ENCODE measurements at places on chromosomes 13 and 19.

DNA sequence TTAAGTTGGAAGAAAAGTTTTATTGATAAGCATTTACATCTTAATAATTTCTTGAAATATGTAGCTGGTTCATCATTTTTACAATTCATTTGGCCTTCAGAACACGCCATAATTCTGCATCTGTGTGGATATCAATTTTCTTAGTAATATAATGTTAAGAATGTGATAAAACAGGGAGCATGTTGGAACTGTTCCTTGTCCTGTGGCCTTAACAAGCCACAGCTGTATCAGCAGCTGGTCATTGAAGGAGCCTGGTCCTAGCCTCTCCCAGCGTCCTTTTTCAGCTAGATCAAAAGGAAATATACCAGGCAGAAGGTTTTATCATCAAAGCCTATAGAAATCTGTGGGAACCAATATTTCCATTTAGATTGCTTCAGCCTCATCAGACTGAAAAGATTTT is 421.8 kb downstream of the SPRY2 start:
- no peak for DNase-seq

DNA sequence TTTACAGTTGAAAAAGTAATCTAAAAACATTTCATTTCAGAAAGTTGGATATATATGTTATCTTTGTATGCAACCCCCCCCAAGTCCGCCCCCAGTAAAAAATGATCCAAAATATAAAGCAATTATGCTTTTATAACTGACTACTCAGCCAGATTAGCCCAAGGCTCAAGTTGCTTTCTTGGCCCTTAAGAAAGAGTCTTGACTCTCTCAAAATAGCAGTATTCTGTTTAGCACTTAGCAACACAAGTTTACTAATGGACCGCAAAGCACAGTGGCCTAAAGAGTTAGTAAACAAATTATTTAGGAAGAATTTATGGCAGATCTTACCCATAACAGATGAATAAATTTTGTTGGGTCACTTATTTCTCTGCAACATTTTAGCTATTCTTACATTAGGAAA is 86.9 kb downstream of the ELF1 start:
- DNase-seq: no peak

- no peak for DNase-seq
Observed at GRCh38 chr13:18947376-18947977, 234.1 kb downstream of the TUBA3C start.

DNA sequence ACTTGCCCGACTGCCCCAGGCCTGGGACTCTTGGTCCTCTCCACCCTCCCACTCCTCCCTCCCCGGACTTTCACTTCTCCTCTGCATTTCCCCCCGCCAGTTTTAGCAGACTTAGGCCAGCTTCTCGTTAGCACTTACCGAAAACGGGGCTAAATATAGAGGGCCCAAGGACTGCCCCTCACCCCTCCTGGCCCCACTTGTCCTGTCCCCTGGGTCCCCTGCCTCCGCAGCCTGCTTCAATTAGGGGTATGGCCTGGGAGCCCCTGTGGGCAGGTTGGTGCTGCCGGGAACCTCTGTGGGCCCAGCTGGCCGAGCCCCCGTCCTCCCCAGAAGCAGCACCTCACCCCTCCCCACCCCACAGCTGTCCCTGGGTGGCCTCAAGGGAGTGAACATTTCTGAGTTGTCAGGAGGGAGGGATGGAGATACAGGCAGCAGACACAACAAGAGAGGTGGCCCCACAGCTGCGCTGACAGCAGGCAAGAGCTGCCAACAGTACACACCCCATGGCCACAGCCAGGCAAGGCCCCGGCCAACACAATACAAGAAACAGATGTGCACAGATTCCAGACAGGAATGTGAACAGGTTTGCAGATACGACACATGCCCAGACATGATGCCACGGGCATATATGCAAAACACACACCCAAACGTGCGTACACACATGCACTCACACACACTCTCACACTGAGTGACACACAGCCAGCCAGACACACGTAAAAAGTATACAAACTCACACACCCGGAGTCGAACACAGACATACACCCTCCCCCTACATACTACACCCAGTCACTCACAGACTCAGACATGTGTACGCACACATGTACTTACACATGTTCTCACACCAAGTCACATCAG is 2.6 kb downstream of the POU2F2 start:
- DNase-seq: no peak

- DNase-seq: no peak
Observed at GRCh38 chr13:85508683-85509329, 290.4 kb downstream of the SLITRK6 start.

GRCh38 chr19:13162724-13163608 is 12.8 kb downstream of the IER2 start:
- DNase-seq: peak; percentile 97

GRCh38 chr19:49475995-49476880 is 2.2 kb downstream of the FLT3LG start:
- DNase-seq: no peak

- no peak for DNase-seq
Observed at GRCh38 chr19:18780631-18781030, 10.5 kb downstream of the COMP start.

GRCh38 chr13:105083992-105084391 is 1451.5 kb downstream of the EFNB2 start:
- DNase-seq: no peak

DNA sequence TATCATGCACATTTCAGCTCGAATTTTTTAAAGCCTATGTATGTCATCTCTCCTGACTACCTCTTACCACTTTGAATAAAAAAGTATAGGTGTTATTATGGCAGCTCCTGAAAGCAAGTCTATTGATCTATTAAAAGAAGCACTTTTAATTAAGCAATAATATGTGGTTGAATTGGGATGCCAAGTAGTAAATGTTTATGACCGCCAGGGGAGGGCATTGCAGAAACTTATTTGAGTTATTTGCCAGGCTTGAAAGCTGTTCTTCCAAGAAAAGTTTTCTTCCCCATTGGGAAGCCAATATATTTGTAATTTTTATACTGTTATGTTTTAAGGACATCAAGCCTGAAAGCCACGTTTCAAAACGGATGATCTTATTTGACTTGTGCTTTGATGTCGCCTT is 88.1 kb upstream of the SOX21 start:
- no peak for DNase-seq

DNA sequence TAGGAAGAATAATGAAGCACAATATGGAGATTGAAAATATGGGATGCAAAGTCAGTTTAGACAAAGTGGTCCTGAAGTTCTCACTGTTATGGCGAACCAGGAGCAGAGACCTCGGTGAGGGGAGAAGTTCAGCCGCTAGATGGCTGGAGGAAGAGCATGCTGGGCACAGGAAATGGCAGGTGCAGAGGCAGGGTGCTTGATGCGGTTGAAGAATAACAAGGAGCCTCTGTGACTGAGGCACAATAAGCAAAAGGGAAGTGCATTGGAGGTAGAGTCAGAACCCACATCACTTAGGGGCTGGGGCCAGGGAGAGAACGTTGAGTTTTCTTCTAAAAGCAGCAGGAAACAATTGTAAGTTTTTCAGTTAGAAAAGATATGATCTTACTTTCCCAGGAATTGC is 1725.2 kb downstream of the EFNB2 start:
- no peak for DNase-seq

GRCh38 chr13:45678282-45678681 is 23.8 kb upstream of the CBY2 start:
- no peak for DNase-seq

DNA sequence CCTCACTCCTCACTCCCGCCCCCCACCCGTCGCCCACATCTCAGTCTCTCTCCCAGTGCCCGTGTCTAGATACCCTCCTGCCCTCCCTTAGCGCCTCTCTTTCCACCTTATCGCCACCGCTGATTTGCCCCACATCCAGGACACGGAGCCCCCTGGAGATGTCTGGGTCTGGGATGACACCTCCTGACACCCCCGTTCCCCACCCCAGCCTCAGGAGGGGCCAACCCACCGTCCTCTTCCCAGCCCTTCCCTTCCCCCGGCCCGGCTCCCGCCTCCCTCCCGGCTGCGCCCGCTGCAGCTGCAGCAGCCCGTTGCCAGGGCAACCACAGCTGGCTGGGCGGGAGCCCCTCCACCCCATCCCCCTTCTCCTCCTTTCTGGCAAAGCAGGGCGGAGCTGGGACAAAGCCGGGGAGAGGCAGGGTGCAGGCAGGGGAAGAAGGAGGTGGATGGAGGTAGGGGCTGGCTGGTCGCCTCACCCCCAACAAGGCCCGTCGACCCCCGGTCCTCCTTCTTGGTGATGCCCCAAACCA is 13.5 kb downstream of the DPF1 start:
- peak; percentile 16 for DNase-seq

- peak; percentile 29 for DNase-seq
Observed at GRCh38 chr13:52070929-52071523, 46.5 kb downstream of the UTP14C start.

GRCh38 chr19:47863514-47863936 is 4.5 kb downstream of the TPRX2 start:
- peak; percentile 49 for DNase-seq

- DNase-seq: no peak
Observed at GRCh38 chr13:101811284-101811839, 358.9 kb downstream of the ITGBL1 start.

GRCh38 chr19:33405254-33405552 is 31.7 kb downstream of the CEBPG start:
- no peak for DNase-seq

GRCh38 chr19:41546386-41546789 is 29.6 kb upstream of the CEACAM21 start:
- DNase-seq: no peak

GRCh38 chr13:64866331-64866730 is 2363.8 kb downstream of the PCDH9 start:
- no peak for DNase-seq

GRCh38 chr19:53772943-53773342 is 51.2 kb downstream of the NLRP12 start:
- DNase-seq: peak; percentile 50

GRCh38 chr19:24054044-24054935 is 32.7 kb upstream of the ZNF254 start:
- DNase-seq: peak; percentile 61

DNA sequence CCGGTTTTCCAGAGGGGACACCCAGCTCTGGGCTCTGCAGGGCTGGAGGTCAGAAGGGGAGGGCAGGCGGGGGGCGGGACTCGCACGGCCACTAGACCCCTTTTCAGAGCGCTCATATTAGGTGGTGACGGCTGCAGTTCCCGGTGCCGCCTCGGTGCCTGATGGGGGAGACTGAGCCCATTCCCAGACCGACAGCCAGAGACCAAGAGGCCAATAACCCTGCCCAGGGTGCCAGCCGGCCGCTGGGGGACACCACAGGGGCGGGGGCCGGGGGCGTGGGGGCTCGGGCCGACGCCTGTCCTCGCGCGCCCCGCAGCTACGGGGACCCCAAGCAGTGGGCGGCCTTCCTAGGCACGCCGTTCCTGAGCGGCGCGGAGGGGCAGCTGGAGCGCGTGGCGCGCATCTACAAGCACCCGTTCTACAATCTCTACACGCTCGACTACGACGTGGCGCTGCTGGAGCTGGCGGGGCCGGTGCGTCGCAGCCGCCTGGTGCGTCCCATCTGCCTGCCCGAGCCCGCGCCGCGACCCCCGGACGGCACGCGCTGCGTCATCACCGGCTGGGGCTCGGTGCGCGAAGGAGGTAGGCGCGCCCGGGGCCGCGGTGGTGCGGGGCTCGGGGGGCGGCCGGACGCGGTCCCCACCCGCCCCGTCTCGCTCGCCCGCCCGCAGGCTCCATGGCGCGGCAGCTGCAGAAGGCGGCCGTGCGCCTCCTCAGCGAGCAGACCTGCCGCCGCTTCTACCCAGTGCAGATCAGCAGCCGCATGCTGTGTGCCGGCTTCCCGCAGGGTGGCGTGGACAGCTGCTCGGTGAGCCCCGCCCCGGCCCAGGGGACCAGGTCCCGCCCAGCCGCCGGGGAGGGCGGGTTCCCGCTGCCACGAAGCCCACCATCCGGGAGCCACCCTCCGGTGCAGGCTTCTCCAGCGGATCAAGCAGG is 2.4 kb downstream of the TIMM13 start:
- DNase-seq: peak; percentile 70

- DNase-seq: no peak
Observed at GRCh38 chr19:38705197-38706019, 38.9 kb downstream of the CAPN12 start.

GRCh38 chr19:4593409-4593851 is 33.9 kb upstream of the SEMA6B start:
- peak; percentile 76 for DNase-seq

DNA sequence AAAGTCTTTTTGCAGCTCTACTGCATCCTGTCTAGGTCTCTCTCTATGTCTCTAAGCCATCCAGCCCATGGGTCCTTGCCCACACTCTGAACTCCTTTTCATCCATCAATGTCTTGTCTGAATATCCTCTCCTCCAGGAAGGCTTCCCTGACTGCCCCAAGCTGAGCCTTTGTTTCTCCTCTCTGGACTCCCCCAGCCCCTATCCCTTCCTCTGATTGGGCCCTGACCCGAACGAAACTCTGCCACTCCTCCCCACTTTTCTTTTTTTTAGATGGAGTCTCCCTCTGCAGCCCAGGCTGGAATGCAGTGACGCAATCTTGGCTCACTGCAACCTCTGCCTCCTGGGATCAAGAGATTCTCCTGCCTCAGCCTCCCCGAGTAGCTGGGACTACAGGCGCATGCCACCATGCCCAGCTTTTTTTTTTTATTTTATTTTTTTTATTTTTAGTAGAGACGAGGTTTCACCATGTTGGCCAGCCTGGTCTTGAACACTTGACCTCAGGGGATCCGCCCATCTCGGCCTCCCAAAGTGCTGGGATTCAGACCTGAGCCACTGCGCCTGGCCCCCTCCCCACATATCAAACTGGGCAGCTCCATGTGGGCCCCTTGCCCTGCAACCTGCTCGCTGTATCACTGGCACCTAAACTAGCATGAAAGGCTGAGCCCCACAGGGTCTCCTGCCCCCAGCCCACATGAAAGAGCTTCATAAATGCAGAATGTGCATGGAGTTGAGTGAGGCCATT is 870 bp upstream of the UNC13A start:
- no peak for DNase-seq

- peak; percentile 56 for DNase-seq
Observed at GRCh38 chr13:42392716-42393572, 121.0 kb downstream of the AKAP11 start.

GRCh38 chr13:95355494-95355893 is 54.2 kb upstream of the ABCC4 start:
- peak; percentile 32 for DNase-seq

GRCh38 chr13:27919934-27920676 is at the start of gene PDX1:
Gene PDX1, plus strand, starts transcription at chr13:27920000. Its CDS starts 139 bp downstream, at chr13:27920139.
- DNase-seq: no peak

DNA sequence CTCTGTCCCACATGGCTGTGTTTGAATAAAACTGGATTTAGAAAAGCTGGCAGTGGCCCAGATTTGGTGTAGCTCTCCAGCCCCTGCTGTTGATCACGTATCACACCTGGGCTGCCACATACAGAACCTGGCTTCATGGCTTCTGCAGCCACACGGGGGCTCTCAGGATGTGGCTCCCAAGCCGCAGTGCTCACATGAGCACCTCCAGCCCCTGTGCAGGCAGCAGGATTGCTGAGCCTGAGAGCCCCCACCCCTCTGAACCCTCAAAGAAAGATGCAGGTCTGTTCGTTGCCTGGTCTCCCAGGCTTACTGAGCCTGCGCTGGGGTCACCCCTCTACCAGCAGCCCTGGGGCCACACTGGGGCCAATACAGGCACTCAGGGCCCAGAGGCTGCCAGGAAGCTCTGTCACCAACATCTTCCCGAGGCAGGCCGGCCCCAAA is 2.7 kb downstream of the PLEKHF1 start:
- DNase-seq: no peak

- DNase-seq: no peak
Observed at GRCh38 chr19:35308910-35309309, 16.9 kb downstream of the MAG start.

GRCh38 chr13:51832471-51833152 is 12.4 kb downstream of the TMEM272 start:
- no peak for DNase-seq

All from amniotic epithelial cell (primary cell).